ENCODE measurements at places on chromosomes 1 and 21. TPM values are rescaled to one million over a fixed set of nuclear protein-coding genes. Genes with fewer than 3 reads are reported as not detected.

The STMN1 gene
- 40.3 TPM for total RNA-seq

The TRIM17 gene
- 3.5 TPM for total RNA-seq

The CLCNKB gene
- total RNA-seq: not detected

The DMBX1 gene
- total RNA-seq: not detected

The MMP23B gene
- total RNA-seq: 5.9 TPM

The XPR1 gene
- total RNA-seq: 26.8 TPM

The GRHL3 gene
- not detected for total RNA-seq

The NPR1 gene
- 2.1 TPM for total RNA-seq

The CYP4X1 gene
- 1.7 TPM for total RNA-seq

The OPTC gene
- not detected for total RNA-seq

The CFAP107 gene
- not detected for total RNA-seq

The CDC42 gene
- total RNA-seq: 238 TPM

The SLC2A5 gene
- total RNA-seq: 8.2 TPM

The CCDC27 gene
- not detected for total RNA-seq

The TMCC2 gene
- 50.7 TPM for total RNA-seq

The FOXD2 gene
- 1.7 TPM for total RNA-seq

The KRTAP7-1 gene
- not detected for total RNA-seq

The FAF1 gene
- total RNA-seq: 58.7 TPM

The SPATA17 gene
- total RNA-seq: not detected

The PDE9A gene
- total RNA-seq: 40.5 TPM

The HSPA6 gene
- total RNA-seq: 20.4 TPM

The TAL1 gene
- 16.4 TPM for total RNA-seq

The LCE6A gene
- not detected for total RNA-seq

The SPRR1B gene
- total RNA-seq: not detected

The PROX1 gene
- 66.4 TPM for total RNA-seq

The THEM5 gene
- 0.47 TPM for total RNA-seq

The AUNIP gene
- total RNA-seq: 0.28 TPM

The TACSTD2 gene
- total RNA-seq: 0.46 TPM

The LRRC38 gene
- total RNA-seq: not detected

The PIGR gene
- total RNA-seq: 1.5 TPM

The TMEM269 gene
- total RNA-seq: not detected

The HES2 gene
- total RNA-seq: not detected

The IGSF21 gene
- 24.5 TPM for total RNA-seq

The CLK2 gene
- 66.7 TPM for total RNA-seq

The ALX3 gene
- not detected for total RNA-seq

The SLC2A1 gene
- 33.8 TPM for total RNA-seq

The HHIPL2 gene
- 0.13 TPM for total RNA-seq

The AMY1B gene
- not detected for total RNA-seq

The PDZK1IP1 gene
- total RNA-seq: 0.76 TPM

The JAM2 gene
- 2.8 TPM for total RNA-seq

The LORICRIN gene
- total RNA-seq: not detected

The PCBP3 gene
- 26.7 TPM for total RNA-seq

The CYP4A11 gene
- total RNA-seq: not detected

The TMEM201 gene
- 6.0 TPM for total RNA-seq

The UQCRH gene
- total RNA-seq: 109 TPM

The ARHGEF16 gene
- total RNA-seq: 0.61 TPM

The TMEM54 gene
- total RNA-seq: 9.9 TPM

The VPS13D gene
- 94.5 TPM for total RNA-seq

The NFASC gene
- 60.3 TPM for total RNA-seq

The MX1 gene
- 67.4 TPM for total RNA-seq

The HES3 gene
- total RNA-seq: not detected

The SPOCD1 gene
- 4.2 TPM for total RNA-seq

The RO60 gene
- 65.3 TPM for total RNA-seq

The GJB4 gene
- total RNA-seq: not detected

The HSD3B1 gene
- not detected for total RNA-seq

The SLC35F3 gene
- total RNA-seq: not detected

The ATXN7L2 gene
- 11.9 TPM for total RNA-seq

The BCAS2 gene
- total RNA-seq: 29.7 TPM

The ATP1A2 gene
- 0.20 TPM for total RNA-seq
